Thoracic aorta (tissue), 2 donors: ENCODE measurements at places on chromosomes 16 and 17.

DNA sequence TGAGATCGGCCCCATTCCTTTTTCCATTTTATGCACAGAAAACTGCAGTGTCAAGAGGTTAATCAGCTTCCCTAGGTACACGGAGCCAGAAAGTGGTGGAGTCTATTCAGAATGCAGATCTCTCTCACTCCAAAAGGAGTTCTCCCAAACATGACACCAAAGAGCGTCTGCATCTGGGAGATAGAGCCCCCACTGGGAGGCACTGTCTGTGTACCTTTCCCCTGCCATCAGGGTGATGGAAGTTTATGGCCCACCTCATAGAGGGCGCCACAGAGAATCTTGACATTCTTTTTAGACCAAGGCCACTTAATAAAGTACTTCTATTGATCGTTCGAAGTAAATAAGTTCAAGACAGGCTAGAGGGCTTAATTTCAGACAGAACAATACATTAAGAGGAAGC, 493.7 kb upstream of the ERCC4 start:
- DNase-seq: no peak

- DNase-seq: no peak
These were observed 20.3 kb upstream of the NFATC3 start for GRCh38 chr16:68064791-68065365.

GRCh38 chr17:61482467-61482866, 30.2 kb downstream of the TBX4 start:
- DNase-seq: no peak

GRCh38 chr16:12771341-12771798, 32.3 kb downstream of the CPPED1 start:
- DNase-seq: no peak

DNA sequence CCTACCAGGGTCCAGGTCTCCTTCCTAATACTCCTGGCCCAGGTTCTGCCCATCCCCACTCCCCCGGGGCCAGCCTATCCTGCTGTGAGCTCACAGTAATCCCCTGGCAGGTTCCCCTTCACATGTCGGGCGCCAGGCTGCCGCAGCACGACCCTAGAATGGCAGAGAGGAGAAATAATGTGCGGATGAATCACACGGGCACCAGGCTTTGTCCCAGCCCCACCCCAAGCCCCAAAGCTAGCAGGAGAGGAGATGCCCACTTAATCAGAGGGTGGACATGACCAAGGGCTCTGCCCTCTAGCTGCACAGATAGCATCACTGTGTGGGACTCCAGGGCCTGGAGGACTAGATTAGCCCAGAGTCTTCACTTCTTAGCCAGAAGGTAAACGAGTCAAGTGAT, 39.5 kb downstream of the ST3GAL2 start:
- DNase-seq: no peak

DNA sequence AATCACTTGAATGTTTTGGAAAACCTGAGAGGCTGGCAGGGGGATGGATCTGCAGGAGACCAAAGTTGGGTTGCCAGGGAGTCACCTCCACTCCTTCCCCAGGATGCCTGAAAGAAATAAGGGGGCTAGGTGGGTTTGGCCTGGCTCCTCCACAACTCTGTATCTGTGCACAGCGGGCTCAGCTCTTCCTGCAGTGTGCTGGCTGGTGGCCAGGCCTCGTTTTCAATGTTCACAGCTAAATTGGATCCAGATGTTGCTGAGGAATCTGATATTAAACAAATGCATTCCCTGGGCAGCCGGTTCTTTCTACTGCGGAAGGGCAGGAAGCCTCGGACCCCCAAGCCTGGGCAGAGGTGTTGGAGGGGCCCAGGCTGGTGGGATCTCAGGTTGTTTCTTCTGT, 106.2 kb downstream of the N4BP1 start:
- DNase-seq: no peak
